ENCODE measurements at places on chromosomes 12 and 14.

DNA sequence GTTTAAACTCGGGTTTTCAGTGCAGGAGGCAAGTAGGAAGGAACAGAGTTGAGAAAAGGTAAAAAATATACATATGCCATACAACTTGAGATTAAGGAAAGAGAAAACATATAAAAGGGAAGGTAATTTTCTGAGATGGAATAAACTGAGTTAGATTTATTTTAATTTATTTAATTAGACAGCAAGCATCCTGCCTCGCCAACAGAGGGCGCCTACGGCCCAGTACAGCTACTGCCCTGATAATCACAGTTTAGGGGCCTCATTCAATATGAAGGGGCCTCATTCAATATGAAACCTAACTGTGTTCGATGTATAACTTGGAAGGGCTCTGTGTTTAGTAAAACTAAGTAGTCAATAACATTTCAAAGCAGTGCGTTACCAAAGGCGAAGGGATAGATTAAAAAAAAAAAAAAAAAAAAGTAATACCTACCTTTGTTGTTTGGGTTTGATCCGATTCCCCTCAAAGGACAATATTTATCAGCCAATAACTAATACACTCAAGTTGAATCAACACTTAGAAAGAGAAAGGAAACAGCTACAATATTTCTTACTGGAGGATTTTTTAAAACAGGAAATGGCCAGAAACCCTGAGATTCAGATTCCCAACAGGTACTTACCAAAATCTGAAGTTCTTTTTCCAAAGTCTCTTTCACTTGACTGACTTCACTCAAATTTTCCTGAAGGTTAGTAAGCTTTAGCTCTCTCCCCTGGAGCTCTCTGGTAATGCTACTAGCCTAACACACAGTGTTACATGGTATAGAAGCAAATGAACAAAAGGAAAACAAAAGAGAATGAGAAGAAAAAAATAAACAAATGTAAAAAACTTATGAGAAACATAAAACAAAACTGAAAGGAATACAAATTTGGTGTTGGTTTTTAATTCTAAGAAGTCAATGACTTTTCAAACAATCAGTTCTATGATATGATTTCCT, 70.0 kb upstream of the VPS33A start:
- DNase-seq, result no peak

GRCh38 chr14:95759941-95760340, 46.0 kb upstream of the TCL1A start:
- no peak for DNase-seq

GRCh38 chr12:70948976-70949336, 28.4 kb upstream of the PTPRR start:
- no peak for DNase-seq

DNA sequence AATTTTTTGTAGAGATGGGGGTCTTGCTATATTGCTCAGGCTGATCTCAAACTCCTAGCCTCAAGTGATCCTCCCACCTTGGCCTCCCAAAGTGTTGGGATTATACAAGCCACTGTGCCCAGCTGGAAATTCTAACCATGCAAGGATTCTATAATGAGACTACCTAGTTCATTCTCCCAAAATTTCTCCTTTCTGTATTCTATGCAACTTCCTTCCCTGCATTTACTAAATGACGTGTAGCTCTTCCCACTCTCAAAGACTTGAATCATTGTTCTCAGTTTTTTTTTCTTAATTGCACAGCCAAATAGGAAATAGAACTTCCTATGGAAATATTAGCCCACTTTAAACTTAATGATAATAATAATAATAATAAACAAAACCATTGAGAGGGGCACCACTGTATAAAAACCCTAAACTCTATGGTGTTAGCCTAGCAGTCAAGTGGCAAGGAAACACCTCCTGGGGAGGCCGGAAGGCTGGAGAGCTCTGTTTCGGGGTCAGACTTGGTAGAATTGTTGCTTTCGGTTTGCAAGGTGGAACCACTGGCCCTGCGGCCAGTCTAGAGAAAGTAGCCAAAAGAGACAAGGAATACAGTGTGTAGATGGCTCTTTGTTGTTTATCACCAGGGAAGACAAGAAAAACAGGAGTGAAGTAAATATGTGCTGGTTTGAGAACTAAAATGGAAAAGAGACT, 40.0 kb upstream of the TESC start:
- DNase-seq, result no peak

DNA sequence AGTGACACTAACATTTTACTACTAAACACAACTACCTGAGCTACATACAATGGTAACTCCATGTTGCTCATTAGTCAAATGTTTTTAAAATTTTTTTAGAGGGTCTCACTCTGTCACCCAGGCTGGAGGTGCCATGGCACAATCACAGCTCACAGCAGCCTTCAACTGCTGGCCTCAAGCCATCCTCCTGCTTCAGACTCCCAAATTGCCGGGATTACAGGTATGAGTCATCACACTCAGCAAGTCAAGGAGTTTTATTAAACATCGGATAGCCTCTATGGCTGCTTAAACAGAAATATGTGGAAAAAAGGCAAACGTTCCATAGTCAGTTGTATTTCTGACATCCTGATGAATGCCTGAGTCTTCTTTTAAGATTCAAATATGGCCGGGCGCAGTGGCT, 11.1 kb upstream of the NPFF start:
- DNase-seq, result no peak

- DNase-seq, result no peak
Measured at GRCh38 chr12:132285991-132286681, 43.3 kb downstream of the GALNT9 start.

GRCh38 chr12:12788675-12789368, 3.4 kb downstream of the APOLD1 start:
- DNase-seq, result peak; percentile 30

- DNase-seq, result no peak
Measured at GRCh38 chr14:30440961-30441360, 118.0 kb upstream of the G2E3 start.

- DNase-seq, result no peak
Measured at GRCh38 chr12:62976110-62976662, 41.2 kb upstream of the PPM1H start.

DNA sequence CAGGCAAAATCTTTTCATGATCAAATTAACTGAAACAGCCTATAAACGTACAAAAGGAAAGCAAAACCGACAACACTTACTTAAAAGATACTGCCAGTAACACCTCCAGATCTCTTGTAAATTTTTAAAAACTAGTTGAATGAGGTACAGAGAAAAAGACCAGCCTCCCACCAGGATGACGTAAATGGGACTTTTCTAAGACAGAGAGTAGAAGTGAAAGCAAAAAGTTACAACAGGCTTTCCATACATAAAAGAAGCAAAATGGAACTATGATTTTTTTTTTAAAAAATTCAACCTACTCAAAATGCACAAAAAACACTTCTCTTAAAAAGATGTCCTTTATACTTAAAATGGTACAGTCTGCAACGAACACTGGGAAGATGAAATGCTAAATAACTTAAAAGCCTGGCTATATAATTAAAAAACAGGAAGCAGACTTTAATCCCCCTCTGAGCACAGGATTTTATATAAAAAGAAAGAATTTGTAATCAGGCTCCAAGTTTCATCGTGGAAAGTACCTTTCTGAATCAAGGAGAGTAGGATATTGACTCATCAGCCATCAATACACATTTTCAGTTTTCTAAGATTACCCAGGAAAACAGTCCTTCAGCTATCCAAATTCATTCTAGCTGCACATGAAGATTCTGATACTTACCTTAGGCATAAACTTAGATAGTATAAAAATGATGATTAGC, 14.2 kb upstream of the MYO1A start:
- no peak for DNase-seq

DNA sequence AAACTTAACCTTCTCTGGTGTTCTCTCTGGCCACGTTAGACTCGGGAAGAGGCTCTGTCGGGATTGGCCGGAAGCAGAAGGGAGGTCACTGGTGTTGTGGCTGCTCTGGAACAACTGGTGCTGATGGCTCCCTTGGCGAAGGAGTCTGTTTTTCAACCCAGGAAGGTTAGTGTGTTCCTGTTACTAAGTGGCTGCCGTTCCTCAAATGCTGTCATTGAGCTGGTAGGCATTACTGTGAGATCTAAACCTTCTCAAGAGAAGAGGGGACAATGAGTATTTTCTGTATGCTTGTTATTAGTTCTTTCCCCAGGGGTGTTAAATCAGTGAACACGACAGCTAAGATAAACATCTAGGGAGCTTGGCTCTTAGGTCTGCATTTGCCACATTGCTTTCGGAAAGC, 18.3 kb downstream of the POP5 start:
- no peak for DNase-seq

GRCh38 chr14:99232714-99233214, 39.2 kb downstream of the BCL11B start:
- DNase-seq, result no peak

DNA sequence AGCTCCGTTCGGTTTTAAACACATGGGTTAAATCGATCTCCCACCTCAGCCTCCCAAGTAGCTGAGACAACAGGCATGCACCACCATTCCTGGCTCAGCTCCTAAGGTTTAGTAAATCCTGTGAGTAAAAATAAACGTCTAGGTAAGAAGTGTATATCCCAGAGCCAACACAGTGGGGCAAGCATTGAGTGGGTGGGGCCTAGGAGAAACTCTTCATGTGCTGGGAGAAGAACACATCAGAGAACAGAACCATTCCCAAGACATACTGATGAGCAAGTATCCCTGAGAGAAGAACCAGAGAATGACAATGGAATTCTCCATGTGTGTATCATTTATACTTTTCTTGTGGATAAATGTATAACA, 86.3 kb downstream of the SEC23A start:
- DNase-seq, result no peak

DNA sequence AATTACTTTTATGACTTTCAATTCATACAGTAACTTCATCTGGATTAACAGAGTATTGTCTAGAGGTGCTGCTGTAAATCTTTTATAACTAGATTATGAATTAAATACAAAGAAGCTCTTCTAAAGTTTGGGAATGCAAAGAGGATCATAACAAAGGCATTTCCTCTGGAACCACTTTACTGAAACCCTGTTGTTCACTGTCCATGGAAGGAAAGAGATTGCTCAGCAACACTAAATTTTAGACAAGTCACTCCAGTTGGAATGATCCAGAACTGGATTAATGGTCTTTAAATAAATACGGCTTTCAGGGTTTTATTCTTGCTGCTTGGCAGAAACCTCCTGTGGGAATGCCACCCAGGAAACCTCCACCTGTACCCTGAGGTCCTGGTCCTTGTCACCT, 250.6 kb downstream of the KSR2 start:
- DNase-seq, result no peak

- no peak for DNase-seq
Measured at GRCh38 chr12:127416796-127417195, 850.2 kb upstream of the TMEM132C start.

- DNase-seq, result no peak
Measured at GRCh38 chr12:5969156-5969973, 24.3 kb upstream of the ANO2 start.

DNA sequence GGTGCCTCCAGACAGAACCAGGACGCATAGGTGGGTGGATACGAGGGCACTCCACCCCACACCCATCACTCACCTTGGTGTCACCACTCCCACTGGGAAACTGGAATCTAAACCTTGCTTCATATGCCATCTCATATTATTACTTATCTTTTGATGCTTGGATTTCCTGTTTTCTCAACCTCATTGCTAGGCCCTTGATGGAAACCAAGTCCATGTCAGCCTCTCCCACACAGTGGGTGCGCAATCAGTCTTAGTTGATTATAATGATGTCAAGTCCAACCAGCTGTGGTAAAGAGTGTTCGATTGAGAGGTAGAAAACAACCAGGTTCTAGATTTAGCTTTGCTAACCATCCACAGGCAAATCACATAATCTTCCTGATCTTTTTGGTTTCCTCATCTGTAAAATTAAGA, 584 bp upstream of the DDHD1 start:
- DNase-seq, result peak; percentile 3

DNA sequence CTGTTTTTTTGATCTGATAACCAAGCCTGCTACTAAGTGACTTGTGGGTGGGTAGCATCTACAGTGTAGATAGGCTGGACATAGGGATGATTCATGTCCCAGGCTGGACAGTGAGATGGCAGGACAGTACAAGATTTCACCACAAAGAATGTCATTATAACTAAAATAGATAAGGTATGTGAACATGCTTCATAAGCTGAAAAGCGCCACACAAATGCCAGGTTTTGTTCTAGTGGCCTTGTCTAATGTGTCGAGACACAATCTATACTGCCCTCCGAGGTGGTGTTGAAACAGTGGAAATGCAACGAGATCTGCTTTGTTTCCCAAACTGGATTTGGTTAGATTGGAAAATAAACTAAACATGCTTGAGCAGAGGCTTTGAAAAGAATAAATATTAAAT, 4.4 kb downstream of the LGALS3 start:
- no peak for DNase-seq

- no peak for DNase-seq
Measured at GRCh38 chr14:105213361-105213760, 32.2 kb upstream of the NUDT14 start.

GRCh38 chr12:26803552-26803951, 29.4 kb downstream of the ITPR2 start:
- no peak for DNase-seq

DNA sequence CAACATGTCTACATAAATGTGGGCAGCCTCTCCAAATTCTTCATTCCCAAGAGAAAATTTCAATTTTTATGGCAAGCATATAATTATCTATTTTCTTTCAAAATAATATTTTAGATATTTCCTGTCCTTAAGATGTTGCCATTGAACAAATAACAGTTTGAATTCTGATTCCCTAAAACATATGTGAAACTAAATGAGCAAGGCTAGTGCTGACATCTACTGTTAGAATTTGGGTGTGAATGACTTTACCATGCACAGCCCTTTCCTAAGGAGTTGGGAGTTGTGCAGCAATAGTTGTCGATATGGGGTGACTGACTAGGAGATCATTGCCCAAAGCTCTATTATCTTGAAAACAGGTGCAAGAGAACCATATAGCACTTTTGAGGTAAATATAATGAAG, 108.2 kb upstream of the SLC38A4 start:
- DNase-seq, result no peak

DNA sequence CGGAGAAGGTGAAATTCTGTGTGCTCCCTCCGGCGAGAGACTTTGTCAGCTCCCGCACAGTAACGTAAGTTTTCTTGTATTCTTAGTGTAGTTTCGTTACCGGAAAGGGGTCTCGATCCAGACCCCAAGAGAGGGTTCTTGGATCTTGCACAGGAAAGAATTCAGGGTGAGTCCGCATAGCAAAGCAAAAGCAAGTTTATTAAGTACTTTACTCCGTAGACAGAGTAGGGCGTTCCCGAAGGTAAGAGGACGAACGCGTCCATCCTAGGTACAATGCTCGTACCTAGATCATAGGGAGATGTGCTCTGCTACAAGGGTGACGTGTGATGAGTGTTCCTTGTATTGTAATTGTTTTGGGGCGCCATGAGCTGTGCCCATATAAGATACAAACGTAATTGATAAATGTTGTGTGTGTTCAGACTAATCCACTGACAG, 293 bp downstream of the IFI27L1 start:
- no peak for DNase-seq

GRCh38 chr12:95709152-95709551, 81.4 kb downstream of the NTN4 start:
- DNase-seq, result no peak

DNA sequence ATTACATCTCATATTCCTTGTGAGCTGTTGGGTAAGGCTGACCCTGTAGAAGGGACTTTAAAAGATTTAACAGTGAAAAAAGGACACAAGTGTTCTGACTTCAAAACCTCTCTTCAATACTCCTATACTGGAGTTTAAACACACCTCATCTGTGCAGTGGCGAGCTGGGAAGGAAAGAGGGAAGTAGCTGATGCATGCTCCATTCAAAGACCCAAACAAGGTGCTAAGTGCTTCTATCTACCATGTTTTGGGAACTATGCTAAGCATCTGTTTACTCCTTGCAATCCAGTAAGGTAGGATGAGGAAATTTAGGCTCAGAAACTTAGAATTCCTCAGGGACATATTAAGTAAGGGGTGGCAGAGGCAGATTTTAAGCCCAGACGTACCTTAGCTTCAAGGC, 16.4 kb upstream of the DNM1L start:
- DNase-seq, result no peak

- no peak for DNase-seq
Measured at GRCh38 chr12:120818416-120818815, 85.7 kb downstream of the SPPL3 start.

Measured in activated T-helper 1 cell treated with anti-CD3 and anti-CD28 coated beads, Interleukin-2, amount 50 U/mL, for 16 hours (primary cell).